ENCODE measurements at places on chromosomes 12 and 14.

- DNase-seq: no peak
- no peak overlapping the region for H3K27ac ChIP-seq
- H3K4me1 ChIP-seq: no peaks in the 10 kb centered on the region
- H3K27me3 ChIP-seq: no peaks in the 10 kb centered on the region
- no peak overlapping the region for H3K4me3 ChIP-seq
Observed at GRCh38 chr12:8779862-8780261, 42.6 kb upstream of the A2ML1 start.

- H3K4me3 ChIP-seq: no peak overlapping the region
- no peak for DNase-seq
- H3K4me1 ChIP-seq: no peaks in the 10 kb centered on the region
- no peak overlapping the region for H3K27ac ChIP-seq
- H3K27me3 ChIP-seq: no peaks in the 10 kb centered on the region
Observed at GRCh38 chr12:110638796-110639195, 24.9 kb downstream of the TCTN1 start.

DNA sequence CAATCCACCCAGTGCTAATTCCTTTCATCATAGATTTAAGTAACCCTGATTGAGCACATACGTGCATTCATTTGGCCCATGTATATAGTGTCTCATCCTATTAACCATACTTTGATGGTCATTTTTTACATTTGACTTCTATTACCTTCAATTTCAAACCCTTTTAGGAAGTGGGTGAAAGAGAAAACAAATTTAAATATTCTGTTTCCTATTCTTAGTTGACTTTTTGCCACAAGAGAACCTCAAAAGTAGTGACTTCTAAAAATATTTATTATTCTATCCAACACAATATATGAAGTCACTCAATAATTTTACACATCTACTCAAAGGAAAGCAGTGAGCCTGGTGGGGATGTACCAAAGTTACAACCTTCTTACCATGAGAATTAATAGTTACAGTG is 164.9 kb downstream of the CEP128 start:
- no peaks in the 10 kb centered on the region for H3K27me3 ChIP-seq
- no peaks in the 10 kb centered on the region for H3K36me3 ChIP-seq
- no peak overlapping the region for H3K27ac ChIP-seq
- no peaks in the 10 kb centered on the region for H3K4me1 ChIP-seq
- no peak overlapping the region for H3K4me3 ChIP-seq

DNA sequence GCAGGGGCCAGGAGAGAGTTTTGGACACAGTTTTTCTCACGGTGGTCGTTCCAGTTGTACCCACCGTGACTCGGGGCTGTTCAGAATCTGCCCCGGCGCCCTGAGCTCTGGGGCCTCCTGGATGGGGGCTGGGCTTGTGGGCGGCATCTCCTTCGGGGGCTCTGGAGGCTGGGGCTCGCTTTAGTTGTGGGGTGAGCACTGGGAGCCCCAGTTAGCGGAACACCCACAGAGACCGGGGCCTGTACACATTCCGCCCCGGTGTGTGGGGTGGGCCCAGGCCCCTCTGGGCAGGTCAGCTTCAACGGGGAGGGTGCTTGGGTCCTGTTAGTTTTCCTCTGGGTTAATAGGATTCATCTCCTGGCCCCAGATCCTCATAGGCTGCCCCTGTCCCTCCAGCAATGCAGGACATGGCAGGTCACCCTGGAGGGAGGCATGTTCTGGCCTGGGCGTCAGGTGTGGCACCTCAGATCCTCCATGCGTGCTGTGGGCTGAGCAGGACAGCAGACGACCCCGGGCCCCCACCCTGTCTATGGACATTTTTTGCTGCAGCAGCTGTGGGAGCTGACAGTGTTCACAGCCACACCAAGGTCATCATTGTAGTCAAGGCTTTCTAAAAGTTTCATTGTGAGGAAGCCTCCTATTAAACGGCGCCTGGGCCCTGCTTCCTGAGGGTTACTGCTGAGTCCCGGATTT is 393.2 kb downstream of the TMEM121 start:
- no peaks in the 10 kb centered on the region for H3K36me3 ChIP-seq
- no peaks in the 10 kb centered on the region for H3K27me3 ChIP-seq
- H3K4me1 ChIP-seq: no peaks in the 10 kb centered on the region
- DNase-seq: no peak

GRCh38 chr12:64036414-64036813 is 185.7 kb downstream of the KICS2 start:
- H3K27me3 ChIP-seq: no peaks in the 10 kb centered on the region
- H3K4me1 ChIP-seq: no peaks in the 10 kb centered on the region
- no peak overlapping the region for H3K27ac ChIP-seq
- no peak overlapping the region for H3K4me3 ChIP-seq
- H3K36me3 ChIP-seq: no peaks in the 10 kb centered on the region

GRCh38 chr12:63021116-63021515 is 86.2 kb upstream of the PPM1H start:
- H3K27me3 ChIP-seq: no peaks in the 10 kb centered on the region
- H3K27ac ChIP-seq: no peak overlapping the region
- H3K4me1 ChIP-seq: no peaks in the 10 kb centered on the region
- H3K36me3 ChIP-seq: no peaks in the 10 kb centered on the region

DNA sequence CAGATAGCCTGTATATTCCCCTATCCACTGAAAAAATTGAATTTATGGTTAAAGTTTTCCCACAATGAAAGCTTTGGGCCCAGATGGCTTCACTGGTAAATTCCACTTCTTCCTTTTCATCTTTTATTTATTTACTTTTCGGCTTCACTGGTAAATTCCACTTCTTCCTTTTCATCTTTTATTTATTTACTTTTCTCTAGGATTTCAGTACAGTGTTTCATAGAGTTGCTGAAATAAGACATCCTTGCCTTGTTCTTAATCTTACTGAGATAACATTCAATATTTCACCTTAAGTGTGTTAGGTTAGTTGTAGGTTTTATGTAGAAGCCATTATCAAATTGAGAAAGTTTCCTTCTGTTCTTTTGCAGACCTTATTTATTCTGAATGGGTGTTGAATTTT is 18.9 kb upstream of the KLRG1 start:
- H3K27ac ChIP-seq: no peak overlapping the region
- H3K36me3 ChIP-seq: no peaks in the 10 kb centered on the region
- H3K4me3 ChIP-seq: no peak overlapping the region
- peaks cover 13% of the 10 kb centered on the region for H3K4me1 ChIP-seq
- no peaks in the 10 kb centered on the region for H3K27me3 ChIP-seq
- no peak for DNase-seq

DNA sequence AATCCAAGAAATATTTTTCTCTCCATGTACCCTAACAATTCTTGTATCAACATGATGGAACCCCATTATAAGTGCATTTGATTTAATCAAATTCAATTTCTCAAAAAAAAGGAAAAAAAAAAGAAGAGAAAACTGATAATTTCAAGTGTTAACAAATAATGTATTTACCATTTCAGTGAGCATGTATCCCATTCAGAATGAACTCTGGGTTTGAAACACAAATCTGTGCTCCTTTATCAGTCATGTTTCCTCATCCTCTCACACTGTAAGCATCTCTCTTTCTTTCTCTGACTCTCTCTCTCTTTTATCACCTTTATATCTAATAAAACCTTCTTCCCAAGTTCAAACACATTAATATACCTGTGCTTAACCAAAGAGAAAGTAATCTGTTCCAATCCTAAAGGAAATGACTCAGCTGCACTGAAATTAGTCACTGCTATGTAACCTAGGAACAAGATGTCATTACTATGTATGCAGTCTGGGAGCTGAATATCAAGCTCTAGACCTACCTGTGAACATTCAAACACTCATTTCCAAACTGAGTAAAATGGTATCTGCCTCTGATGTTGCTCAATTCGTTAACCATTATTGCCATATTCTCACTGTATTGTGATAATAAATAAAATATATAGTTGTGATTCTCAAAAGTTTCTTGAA is 135.0 kb upstream of the LRIG3 start:
- no peak overlapping the region for H3K4me3 ChIP-seq
- DNase-seq: no peak
- H3K4me1 ChIP-seq: no peaks in the 10 kb centered on the region
- no peak overlapping the region for H3K27ac ChIP-seq
- no peaks in the 10 kb centered on the region for H3K27me3 ChIP-seq

- H3K27ac ChIP-seq: no peak overlapping the region
- H3K27me3 ChIP-seq: no peaks in the 10 kb centered on the region
- no peaks in the 10 kb centered on the region for H3K4me1 ChIP-seq
- peaks cover 84% of the 10 kb centered on the region for H3K36me3 ChIP-seq
Observed at GRCh38 chr12:113006641-113007040, 28.3 kb downstream of the OAS2 start.

GRCh38 chr14:49892301-49892635 is 614 bp upstream of the ARF6 start:
- H3K27me3 ChIP-seq: no peaks in the 10 kb centered on the region
- H3K4me3 ChIP-seq: peak overlapping the region; percentile 75
- H3K36me3 ChIP-seq: peaks cover 20% of the 10 kb centered on the region

DNA sequence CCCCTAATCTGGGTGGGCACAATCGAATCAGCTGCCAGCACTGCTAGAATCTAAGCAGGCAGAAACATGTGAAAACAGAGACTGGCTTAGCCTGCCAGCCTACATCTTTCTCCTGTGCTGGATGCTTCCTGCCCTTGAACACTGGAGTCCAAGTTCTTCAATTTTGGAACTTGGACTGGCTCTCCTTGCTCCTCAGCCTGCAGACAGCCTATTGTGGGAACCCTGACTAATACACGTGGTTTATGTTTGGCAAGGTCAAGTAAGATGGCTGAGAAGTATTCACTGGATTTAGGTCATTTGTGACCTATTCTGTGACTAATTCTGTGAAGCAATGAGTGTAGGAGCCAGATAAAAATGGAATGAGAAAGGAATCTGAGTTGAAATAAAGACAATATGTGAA is 11.0 kb downstream of the GPR135 start:
- no peak overlapping the region for H3K27ac ChIP-seq
- H3K36me3 ChIP-seq: no peaks in the 10 kb centered on the region
- H3K27me3 ChIP-seq: no peaks in the 10 kb centered on the region
- no peak overlapping the region for H3K4me3 ChIP-seq
- H3K4me1 ChIP-seq: no peaks in the 10 kb centered on the region

- peaks cover 79% of the 10 kb centered on the region for H3K4me1 ChIP-seq
- peaks cover 54% of the 10 kb centered on the region for H3K36me3 ChIP-seq
Observed at GRCh38 chr14:61454545-61454944, 133.2 kb downstream of the PRKCH start.

DNA sequence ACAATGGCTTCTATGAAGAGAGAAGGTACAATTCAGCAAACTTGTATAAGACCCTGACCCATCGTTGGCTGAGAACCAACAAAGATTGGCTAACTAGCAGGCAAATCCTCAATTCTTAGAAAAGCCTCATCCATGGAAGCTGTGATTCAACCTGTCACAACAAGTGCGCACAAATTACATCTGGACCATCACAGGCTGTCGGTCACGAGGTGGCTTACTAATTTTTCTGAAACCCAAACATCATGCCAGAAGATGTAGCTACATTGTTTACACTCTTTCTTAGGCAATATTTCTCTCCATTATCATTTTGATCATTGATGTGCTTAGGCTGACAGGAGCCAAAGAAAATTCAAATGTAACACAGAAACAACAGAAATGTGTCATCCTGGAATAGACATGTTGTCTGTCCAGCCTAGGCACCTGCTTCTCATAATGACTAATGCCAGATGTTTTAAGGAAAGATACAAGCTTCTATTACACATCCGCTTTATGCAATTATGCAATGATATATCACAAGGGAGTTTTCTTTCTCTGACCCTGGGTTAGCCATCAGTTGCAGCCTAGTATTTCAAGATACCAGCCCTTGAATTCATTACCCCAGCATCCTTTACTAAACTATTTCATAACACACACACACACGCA is 92.9 kb upstream of the DIO2 start:
- no peak overlapping the region for H3K4me3 ChIP-seq
- no peaks in the 10 kb centered on the region for H3K27me3 ChIP-seq
- no peak overlapping the region for H3K27ac ChIP-seq
- no peaks in the 10 kb centered on the region for H3K36me3 ChIP-seq

- no peak overlapping the region for H3K27ac ChIP-seq
- peaks cover 29% of the 10 kb centered on the region for H3K27me3 ChIP-seq
- no peak for DNase-seq
Observed at GRCh38 chr14:36510078-36510799, 9.8 kb downstream of the NKX2-1 start.

DNA sequence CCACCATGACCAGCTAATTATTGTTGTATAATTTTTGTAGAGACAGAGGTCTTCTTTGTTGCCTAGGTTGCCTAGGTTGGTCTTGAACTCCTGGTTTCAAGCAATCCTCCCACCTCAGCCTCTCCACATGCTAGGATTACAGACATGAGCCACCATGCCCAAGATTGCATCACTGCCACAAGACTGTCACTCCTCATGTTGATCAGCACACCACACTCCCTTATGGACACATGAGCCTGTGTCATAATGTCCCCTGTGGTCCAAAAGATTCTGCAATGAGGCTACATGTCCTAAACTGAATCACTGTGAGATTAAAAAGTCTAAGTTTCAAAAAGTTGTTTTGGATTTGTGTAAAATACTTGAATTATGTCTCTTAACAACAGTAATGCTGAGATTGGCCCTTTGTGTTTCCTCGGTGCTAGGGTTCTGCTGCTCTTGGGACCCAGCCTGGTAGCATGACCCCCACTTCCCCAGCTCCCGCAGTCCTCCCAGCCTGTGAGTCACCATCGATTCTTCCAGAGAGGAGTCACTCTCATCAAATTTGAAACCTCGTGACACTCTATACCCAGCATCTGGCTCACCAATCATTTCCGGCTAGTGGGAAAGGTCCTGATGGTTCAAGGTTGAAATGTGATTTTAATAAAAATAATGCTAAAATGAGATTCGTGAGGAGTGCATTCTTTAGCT is 890.9 kb downstream of the VRK1 start:
- no peak for DNase-seq
- no peaks in the 10 kb centered on the region for H3K27me3 ChIP-seq
- H3K4me1 ChIP-seq: peaks cover 14% of the 10 kb centered on the region
- H3K36me3 ChIP-seq: no peaks in the 10 kb centered on the region
- no peak overlapping the region for H3K27ac ChIP-seq
- H3K4me3 ChIP-seq: no peak overlapping the region

DNA sequence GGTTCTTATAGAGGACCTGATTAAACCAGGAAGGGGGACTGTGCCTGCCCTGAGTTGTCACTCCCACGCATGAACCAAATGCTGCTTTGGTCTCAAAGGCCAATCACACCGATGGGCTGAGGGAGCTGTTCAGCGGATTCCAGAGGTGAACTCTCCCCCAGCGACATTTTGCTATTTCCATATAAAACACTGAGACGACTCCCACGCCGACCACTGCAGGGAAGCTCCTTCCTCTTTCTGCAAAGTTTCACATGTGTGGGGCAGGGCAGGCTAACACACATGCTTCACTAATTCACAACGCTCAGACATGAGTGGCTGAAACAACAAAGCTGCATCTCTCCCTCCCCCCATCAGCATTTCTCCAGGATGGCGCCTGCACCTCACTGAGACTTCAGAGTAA is 37.8 kb upstream of the TMEM132D start:
- no peaks in the 10 kb centered on the region for H3K4me1 ChIP-seq
- no peaks in the 10 kb centered on the region for H3K36me3 ChIP-seq
- no peak overlapping the region for H3K27ac ChIP-seq
- no peak overlapping the region for H3K4me3 ChIP-seq
- DNase-seq: no peak

GRCh38 chr12:1078002-1078401 is 87.0 kb downstream of the ERC1 start:
- H3K27ac ChIP-seq: no peak overlapping the region
- no peaks in the 10 kb centered on the region for H3K4me1 ChIP-seq
- DNase-seq: no peak
- H3K36me3 ChIP-seq: no peaks in the 10 kb centered on the region
- no peak overlapping the region for H3K4me3 ChIP-seq

GRCh38 chr12:991350-992333 is 619 bp downstream of the ERC1 start:
- peak overlapping the region; percentile 59 for H3K4me3 ChIP-seq
- H3K4me1 ChIP-seq: peaks cover 31% of the 10 kb centered on the region
- H3K27ac ChIP-seq: peak overlapping the region; percentile 69
- no peaks in the 10 kb centered on the region for H3K27me3 ChIP-seq
- no peak for DNase-seq
